ENCODE measurements at places on chromosomes 11 and 22.

DNA sequence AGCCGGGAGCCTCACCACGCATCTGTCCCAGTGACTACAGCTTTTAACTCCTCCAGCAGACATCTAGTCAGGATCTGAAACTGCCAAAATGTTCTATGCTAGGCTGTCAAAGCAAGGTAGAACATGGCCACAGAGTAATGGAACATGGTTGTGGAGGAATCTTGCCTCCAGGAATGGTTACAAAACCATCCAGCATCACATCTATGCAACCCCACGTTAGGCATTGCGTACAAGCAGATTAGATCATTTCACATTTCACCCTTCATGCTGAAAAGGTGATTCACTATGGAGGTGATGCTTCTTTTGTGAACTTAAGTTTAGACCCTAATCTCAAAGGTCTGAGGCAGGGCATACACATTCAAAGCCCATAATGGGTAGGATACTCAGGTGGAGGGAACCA lies 103.0 kb downstream of the PARVA start:
- DNase-seq, result no peak

DNA sequence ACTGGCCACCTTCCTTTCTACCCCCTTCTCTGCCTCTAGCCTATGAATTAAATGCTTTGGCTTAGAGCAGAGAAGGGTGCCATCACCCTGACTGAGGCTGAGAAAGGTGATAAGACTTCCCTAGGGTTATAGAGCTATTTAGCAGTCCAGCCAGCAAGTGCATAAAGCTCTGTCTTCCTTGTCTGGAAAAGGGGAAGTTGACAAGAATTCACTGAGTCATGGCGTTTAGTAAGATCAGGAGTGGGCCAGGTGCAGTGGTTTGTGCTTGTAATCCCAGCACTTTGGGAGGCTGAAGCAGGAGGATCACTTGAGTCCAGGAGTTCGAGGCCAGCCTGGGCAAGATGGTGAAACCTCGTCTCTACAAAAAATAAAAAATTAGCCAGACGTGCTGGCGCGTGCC lies 63.1 kb downstream of the LHFPL7 start:
- DNase-seq, result no peak

DNA sequence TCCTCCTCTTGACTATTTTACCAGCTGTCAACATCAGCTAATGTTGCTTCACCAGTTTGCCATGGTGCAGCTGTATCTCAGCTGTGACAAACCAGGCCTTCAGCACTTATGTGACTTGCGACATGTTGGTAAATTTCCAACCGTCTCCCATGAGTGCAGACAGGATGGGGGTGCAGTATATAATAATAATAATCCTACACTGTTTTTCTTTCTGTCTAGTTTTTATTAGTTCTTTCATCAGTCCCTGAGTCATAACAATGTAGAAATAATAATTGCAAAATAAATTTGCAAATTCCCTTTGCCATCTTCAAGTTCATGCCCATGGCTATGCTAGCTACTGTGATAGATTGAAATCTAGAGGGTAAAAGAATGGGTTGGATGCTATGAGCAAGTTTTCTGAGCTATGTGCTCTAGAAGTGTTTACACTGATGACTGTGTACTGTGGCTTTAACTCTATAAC lies 4.9 kb downstream of the MMP13 start:
- DNase-seq, result no peak

- no peak for DNase-seq
Observed at GRCh38 chr11:71998649-71999310, at the start of gene IL18BP. TSS of gene IL18BP (plus strand) at chr11:71998909. CDS start at chr11:71999985, 1,076 bp downstream.

DNA sequence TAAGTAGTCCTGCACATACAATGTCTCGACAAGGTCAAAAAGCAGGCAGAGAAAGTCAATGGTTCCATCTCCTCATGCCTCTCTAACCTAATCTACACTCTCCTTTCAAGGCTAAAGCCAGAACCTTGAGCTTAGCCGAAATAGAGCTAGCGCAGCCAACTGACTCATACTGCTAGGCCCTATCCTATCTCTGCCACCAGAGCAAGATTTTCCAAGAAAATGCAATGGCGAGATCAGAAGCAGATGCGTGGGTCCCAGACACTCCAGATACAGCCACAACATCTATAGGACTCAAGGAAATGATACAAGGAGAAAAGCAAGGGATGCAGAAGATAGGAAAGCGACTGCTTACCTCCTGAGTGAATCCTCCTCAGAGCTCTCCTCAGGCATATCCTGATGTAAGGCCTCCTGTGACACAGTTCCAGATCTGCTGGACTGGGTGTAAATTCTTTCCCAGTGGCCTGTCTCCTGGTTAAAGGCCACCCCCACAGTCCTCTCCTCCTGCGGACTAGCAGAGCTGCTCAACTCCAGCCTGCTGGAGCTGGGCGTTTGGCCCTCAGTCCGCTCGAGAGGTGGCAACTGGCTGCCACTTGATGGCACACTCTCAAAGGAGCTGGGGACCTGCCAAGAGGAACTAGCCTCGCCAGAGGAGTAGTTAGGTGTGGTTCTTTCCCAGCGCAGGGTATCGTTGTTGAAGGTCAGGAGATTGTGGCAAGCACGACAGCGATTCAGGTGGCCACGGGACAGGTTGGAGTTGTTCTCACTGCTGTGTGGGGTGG lies 52.0 kb downstream of the AMBRA1 start:
- no peak for DNase-seq

- DNase-seq, result peak; percentile 7
Observed at GRCh38 chr11:117045956-117046355, 52.3 kb downstream of the SIK3 start.

DNA sequence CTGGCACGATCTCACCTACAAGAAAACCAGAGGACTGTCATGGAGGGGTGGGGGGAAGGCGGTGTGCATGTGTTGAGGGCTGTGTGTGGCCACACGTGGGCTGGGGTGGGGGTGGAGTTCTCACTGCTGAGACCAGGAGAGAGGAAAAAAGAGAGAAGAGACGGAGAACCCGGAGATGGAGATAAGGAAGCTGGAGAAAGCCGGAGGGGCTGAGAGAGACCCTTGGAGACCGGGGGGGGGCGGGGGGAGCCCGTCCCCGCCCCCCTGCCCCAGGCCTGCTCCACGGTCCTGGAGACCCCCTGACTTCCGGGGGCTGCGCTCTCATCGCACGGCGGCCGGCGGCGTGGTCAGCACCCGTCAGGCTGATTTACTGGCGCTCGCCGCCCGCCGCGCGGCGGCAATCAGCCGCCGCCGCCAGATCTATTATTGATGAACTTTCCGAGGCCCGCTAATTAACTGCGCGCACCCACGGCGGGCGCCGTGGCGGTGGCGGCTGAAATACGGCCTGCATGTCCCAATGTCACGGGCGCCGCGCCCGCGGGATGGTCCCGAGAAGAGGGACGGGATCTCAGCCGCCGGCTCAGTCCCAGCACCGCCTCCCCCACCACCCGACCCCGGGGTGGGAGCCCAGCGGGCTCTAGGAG lies 187.4 kb downstream of the MN1 start:
- DNase-seq, result peak; percentile 36

DNA sequence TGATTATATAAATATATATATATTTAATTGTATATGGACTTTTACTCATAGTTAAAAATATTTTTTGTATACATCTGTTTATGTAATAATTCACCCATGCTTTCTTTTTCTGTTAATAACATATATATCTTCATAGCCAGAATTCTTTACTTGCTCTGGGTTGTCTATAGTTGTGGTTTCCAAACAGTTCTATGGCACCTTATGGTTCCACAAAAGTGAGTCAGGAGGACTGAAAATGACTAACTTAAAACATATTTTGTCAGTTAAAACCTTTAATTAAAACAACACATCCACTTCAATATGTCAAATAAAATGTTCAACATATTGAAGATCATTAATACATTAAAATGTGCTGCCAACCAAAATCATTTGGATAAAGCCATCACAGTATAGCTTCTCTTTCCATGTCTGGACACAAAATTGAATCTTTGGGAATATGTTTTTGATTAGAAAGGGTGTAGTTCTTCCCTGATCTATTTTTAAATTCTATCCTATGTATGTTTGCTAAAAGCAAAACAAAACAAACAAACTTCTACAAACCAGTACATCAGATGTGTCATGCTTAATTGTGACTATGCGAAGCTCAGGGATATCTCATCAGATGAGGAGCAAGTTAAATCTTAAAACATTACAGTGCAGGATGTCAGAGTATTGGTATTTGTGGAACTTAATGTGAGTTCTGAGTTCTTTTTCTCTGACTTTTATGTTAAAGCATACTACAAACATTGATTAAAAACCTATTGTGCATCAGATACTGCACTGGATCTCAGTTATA lies 1488.4 kb upstream of the TENM4 start:
- DNase-seq, result no peak

GRCh38 chr22:42368379-42369249 lies 63.6 kb downstream of the NFAM1 start:
- DNase-seq, result no peak

DNA sequence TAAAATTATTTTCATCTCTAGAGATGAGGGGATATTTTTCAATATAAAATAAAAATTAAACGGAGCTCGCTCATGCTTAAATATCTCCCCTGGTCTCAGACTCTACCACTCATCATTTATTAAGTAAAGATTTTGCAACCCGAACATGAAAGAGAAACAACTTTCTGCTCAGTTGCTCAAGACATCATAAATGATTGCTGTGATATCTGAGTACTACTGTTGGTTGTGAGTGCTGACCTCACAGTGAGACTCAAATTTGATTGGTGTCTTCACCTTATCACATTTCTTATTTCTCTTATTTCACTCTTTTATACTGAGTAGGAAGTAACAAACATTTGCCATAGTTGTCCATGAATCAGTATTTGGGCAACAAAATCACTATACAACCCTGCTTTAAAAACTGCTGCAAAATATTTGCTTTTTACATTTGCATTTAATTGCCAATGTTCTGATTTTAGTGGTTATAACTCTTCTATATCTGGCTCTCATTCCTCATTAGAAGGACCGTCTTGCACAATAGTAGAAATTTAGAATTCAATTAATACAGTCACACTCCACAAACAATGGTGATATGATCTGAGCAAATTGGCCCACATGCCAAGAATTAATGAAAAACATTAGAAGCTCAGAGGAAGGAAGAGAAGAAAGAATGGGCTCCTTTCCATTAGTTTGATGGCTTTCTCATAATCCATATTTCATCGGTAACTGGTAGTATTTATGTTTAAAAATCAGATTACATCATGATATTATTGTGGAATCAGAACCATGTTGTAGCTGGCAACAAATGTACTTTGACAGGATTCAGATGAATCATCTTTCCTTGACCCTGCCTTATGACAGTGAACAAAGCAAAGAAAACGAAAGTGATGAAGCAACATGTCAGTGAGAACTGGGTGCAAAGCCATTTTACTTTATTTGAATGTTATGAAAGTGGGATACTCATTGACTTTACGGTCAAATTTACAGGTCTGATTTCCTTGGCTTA lies 973.6 kb upstream of the TENM4 start:
- DNase-seq, result no peak

GRCh38 chr11:64743591-64744543 lies at the start of gene RASGRP2:
TSS of gene RASGRP2 (minus strand) at chr11:64744142. CDS start at chr11:64742866, 1,276 bp downstream.
- DNase-seq, result no peak

- peak; percentile 72 for DNase-seq
Observed at GRCh38 chr22:21657360-21658032, 8.3 kb upstream of the PPIL2 start.

DNA sequence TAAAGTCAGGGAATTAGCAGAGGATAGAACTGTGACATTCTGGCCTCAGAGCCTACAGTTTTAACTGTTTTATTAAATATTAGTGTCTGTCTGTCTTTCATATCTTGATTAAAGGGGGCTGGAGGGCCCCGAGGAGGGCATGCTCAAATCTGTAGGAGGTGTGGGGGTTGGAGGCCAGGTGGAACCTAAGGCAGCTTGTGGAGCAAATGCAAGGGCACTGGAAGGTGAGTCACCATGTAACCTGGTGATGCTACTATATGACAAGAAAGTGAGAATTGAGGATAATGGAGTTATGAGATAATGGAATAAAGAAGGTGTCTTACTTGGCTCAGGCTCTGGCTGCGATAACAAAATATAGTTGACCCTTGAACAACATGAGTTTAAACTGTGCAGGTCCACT lies 27.3 kb upstream of the TMEM86A start:
- no peak for DNase-seq

GRCh38 chr11:47052165-47052564 lies 115.6 kb downstream of the CSTPP1 start:
- no peak for DNase-seq

- DNase-seq, result no peak
Observed at GRCh38 chr22:36868546-36869181, 7.9 kb downstream of the NCF4 start.

- DNase-seq, result no peak
Observed at GRCh38 chr22:37229805-37230672, 14.0 kb downstream of the RAC2 start.

DNA sequence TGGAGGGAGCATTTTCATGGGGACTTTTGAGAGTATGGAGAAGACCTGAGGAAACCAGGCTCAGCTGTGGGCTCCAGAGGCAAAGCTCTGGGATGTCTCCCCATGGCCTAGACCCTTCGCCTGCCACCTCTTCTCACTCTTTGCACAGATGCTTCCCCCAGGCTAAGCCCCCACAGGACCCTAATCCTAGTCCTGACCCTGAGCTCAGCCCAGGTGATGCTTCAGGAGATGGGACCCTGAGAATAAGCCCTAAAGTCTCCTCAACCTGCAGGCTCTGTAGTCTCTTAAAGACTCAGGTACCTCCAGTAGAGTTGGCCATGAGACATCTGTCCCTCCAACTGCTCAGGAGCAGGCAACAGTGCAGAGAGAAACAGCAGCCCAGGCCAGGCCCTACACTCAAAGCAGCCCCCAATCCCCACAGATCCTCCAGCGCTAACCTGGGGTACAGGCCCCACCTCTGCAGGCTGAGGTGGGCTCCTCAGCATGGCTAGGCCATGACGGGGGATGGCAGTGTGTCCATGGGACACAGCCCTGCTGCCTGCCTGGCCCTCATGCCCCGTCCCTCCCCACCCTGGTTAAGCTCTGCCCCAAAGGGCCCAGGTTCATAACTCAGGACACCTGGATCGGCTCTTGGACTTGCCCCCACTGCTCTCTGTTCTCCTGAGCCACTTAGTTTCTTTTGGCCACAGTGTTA lies 39.4 kb downstream of the GGTLC2 start:
- DNase-seq, result no peak
